ENCODE measurements at places on chromosomes 7 and 10.
A peak's percentile ranks its signal among the peaks of the same experiment; 100 is the strongest.

GRCh38 chr10:33952692-33953360 is 618.4 kb upstream of the NRP1 start:
- DNase-seq, result no peak

GRCh38 chr10:78038105-78038504 is 4.4 kb downstream of the RPS24 start:
- no peak for DNase-seq

DNA sequence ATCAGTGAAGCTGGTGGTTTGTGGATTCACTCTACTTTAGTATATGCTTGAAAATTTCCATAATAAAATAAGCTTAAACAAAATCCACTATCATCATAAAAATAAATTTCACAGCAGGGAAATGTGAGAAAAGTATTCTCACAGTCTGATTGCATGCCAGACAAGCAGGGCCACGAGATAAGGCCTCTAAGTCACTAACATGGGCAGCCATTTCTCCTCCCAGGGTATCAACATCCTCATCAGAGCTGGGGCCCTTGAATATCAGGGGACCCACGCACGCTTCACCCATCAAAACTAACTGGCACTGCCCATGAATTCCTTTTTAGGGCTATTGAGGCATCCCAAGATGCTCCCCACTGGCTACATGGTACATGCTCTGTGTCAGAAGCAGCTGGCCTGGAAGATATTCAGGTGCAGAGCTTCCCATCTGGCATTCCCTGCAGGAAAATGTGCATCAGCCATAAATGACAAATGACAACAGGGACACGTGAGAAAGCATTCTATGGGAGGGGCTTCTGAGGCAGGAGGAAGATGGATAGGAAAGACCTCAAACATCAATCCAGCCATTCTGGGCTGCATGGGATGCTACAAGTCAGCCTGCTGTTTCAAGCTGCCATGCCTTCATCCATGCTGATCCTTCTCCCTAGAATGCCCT is 17.4 kb downstream of the CCDC6 start:
- no peak for DNase-seq

GRCh38 chr7:23371654-23372053 is 72.5 kb downstream of the MALSU1 start:
- DNase-seq, result no peak

DNA sequence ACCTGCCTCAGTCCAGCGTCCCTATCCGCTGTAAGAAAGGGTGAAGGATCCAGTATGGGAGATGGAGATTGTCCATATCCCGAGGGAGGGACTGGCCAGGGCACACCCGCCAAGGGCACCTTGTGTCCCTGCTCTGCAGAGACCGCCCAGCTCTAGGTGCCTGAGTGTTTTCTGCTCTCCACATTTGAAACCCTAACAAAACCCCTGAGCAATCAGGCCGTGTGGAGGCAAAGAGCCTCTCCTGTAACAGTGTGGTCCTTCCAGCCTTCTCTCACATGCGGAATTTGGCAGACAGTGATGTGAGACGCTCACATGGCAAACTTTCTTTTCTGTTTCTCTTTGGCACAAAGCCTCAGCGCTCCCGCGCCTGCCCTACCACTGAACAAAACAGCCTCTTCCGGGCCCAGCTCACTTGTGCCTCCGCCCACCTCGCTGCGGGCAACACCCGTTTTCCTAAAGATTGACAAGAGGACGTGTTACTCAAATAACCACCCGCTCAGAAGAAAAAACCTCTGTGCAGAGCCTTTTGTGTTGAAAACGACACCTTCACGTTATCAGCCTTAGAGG is 514.8 kb downstream of the DNAJB6 start:
- peak; percentile 84 for DNase-seq

DNA sequence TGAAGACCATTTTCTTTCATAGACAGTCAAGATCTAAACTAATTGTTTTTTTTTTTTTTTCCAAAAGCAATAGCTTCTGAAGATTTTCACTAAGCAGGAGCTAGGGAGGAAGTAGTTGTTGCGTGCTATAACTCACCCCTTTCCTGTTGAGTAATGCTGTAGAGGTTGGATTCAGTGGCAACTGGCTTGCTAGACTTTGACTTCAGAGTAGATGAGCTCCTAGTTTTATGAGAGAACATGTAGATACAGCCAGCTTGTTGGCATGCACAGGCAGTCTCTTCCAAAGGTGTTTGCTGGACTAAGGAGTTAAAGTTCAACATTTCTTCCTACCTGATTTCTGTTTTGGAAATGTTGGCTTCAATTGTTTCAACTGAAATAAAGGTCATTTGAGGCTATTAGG is 66.2 kb upstream of the MXI1 start:
- DNase-seq, result no peak

DNA sequence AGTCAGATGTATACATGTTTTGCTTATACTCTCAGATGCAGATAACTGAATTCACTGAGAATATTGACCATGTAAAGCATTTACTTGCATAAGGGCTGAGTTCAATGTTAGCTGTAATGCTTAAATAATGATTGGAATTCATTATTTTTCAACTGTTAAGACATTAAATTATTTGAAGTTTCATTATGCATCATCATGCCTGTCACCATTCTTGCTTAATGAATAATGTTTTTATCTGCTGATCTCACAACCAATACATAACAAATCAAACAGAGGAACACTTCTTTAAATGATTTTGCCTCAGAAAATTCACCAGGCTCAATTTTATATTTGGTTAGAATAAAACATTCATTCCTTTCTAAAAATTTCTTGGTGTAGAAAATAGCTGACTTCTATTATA is 233.4 kb downstream of the GPR37 start:
- DNase-seq, result no peak

DNA sequence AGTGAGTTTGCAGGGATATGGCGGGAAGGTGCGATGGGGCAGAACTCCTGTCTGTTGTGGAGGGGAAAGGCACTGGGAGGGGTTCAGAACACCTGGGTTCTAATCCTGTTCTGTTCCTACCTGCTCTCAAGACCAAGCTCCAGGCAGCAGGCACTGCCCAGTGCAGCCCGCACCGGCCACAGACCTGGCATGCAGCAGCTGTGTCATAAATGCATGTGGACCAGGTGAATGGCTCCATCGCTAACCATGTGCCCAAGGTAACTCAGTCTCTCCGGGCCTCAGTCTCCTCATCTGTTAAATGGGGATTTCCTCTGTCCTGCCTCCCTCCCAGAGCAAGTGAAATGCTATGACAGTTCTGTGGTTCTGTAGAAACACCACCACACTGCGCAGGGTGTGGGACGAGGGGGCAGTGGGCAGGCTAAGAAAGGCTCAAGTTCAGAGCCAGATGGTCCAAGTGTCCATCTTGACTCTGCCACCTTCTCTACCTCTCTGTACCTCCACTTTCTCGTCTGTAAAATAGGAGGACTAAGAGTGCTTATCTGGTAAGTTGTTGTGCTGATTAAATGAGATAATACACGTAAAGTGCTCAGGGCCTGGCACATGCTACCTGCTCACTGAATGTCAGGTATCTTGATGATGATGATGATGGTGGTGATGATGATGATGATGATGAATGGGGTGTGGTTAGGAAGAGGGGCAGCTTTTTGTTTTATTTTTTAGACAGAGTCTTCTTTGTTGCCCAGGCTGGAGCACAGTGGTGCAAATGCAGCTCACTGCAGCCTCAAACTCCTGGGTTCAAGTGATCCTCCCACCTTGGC is 22.9 kb downstream of the ATP6V1F start:
- DNase-seq, result no peak

GRCh38 chr10:1289591-1289990 is 233.4 kb downstream of the WDR37 start:
- DNase-seq, result no peak

GRCh38 chr10:118551535-118552100 is 43.8 kb downstream of the PRLHR start:
- no peak for DNase-seq

- no peak for DNase-seq
Observed at GRCh38 chr10:44980309-44981171, 1.9 kb upstream of the DEPP1 start.

- no peak for DNase-seq
Observed at GRCh38 chr10:79229830-79230327, 117.4 kb upstream of the PPIF start.

DNA sequence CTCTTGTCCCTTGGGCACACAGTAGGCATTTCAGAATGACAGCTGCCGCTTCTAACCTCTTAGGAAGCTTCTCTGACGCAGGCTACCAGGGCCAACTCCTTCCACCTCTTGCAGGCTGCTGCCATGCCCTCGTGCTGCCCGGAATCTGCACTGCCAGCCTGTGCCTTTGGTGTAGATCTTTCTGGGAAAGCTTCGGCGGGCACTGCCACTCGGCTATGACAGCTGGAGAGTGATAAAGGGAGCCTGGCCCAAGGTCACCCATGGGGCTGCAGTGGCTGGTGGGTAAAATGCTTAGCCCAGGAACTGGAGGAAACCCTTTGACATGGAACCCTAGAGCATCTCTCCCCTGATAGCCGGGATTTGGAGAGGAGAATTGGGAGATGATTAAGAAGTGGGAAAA is 78.0 kb upstream of the C1QL3 start:
- DNase-seq, result no peak

DNA sequence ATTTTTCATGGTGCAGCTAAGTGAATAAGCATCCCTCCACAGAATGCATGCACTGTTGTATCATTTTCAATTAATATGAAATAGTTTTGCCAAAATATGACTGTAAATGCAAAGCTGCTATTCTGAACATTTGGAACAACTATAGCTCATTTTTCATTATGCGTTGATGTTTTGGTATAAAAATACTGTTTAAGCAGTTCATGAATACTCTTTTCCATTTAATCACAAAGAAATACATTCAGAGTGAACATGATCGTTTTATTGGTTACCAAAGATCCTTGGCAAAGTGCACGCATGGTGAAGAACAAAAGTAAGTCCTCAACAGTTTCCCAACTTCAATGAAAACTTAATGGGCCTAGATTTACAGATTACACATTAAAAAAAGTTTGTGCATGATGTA is 33.1 kb downstream of the SKIDA1 start:
- no peak for DNase-seq

- DNase-seq, result no peak
Observed at GRCh38 chr10:30080161-30080560, 20.8 kb upstream of the JCAD start.

DNA sequence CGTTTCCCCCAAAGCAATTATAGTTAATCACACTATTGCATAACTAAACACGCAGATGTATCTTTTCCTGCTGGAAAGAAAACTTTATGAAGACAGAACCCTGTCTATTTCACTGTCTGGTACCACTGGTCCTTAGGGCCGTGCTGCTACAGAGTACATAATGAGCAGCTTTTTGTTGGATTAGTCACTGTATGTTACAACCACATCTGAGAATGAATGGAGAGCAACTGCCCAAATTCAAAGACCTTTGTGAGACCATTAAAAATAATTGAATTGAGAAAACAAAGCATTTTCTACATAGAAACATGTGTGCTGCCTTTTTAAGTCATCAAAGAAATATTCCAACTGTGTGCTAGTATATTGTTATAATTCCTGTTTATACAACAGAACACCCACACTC is 111.3 kb upstream of the SORCS1 start:
- no peak for DNase-seq

DNA sequence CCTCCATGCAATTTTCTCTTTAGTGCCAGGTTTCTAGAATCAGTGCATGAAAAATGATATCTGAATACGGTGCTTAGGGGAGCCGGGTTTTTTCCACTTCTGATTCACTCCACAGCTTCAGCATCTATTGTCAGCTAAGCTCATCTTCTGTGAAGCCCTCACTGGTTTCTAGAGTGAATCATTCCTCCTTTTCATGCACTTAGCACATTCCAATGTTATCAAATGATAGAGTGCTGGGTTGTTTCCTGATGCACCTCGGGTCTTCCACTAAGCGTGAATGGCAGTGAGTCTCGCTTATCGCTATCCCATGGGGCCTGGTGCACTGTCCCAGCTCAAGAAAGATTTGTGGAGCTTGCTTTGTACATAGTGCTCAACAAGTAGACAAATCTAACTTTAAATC is 170.9 kb upstream of the RHEB start:
- no peak for DNase-seq

DNA sequence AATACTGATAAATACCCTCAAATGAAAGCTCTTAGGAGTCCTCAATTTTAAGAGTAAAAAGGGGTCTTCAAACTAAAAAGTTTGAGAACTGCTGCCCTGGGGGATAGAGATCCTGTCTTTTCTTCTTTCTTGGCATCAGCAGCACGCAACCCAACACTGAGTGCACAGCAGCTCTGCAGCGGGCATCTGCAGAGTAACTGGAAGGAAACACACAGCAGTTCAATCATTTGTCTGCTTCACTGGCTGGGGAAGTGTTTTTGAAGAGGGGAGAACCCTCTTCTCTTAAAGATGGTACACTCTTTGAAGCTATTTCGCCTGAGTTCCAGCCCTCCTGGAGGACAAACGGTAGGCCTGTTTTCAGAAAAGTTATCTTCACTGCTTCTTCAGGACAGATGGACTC is 193.6 kb downstream of the FGFR2 start:
- no peak for DNase-seq

- no peak for DNase-seq
Observed at GRCh38 chr10:31075434-31075833, 43.8 kb upstream of the ZNF438 start.
